Transverse colon (tissue), 4 donors: ENCODE measurements at places on chromosomes 13 and 19. TPM values are rescaled to one million over a fixed set of nuclear protein-coding genes. Genes with fewer than 3 reads are reported as not detected.

RFPL4AL1 gene
- total RNA-seq = not detected

MBD3L3 gene
- not detected for total RNA-seq

UBA52 gene
- total RNA-seq = 604 TPM

SYT5 gene
- 0.96 TPM for total RNA-seq

TNFSF13B gene
- total RNA-seq = not detected

SELENOV gene
- total RNA-seq = not detected

KLK11 gene
- total RNA-seq = not detected

TPTE2 gene
- total RNA-seq = not detected

LIM2 gene
- total RNA-seq = not detected
